ENCODE measurements at places on chromosomes 3 and 15. TPM values are rescaled to one million over a fixed set of nuclear protein-coding genes. Genes with fewer than 3 reads are reported as not detected.

GRCh38 chr3:170490828-170491560 lies 72.3 kb downstream of the CLDN11 start:
- DNase-seq = no peak

GRCh38 chr3:72977060-72977808 lies 19.4 kb upstream of the PPP4R2 start:
- DNase-seq = no peak

SH2D7 gene
- not detected for total RNA-seq

DNA sequence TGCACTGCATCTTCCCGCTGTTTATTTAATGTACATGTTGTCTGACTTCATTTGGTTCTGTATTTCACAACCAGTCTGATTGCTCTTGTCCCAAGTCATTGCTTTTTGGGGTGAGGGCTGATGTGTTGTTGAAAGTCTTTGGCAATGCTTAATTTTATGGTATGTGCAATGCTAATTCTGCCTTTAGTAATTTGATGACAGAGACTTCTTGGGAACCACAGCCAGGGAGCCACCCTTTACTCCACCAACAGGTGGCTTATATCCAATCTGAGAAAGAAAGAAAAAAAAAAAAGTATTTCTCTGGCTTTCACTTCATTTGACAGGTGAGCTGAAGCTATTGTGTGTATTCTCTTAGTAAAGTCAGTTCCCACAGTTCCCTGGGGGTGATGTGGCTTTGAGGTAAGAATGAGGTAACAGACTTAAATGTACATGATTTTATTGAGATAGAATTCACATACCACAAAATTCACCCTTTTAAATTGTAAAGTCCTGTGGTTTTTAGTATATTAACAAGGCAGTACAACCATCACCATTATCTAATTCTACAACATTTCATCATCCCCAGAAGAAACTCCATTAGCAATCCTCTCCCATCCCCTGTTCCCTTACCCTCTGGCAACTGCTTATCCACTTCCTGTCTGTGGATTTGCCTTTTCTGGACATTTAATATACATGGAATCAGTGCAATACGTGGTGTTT lies 97.3 kb downstream of the SLCO3A1 start:
- no peak for DNase-seq

DNA sequence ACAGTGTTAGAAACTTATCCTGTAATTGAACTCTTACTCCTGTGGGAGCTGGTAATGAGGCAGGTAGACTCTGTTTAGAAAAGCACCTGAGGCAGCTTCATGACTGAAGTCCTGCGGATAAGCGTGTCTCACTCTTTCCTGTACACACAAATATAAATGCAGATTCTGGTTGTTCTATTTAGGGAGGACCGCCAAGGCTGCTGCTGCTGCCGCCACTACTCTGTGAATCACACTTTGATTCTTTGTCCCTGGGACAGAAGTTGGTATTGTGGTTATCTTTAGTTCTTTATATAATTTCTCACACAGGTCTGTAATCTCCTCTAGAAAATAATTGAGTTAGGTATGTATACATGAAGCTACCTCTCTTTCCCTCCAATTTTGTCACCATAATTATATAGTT lies 3.6 kb downstream of the LSAMP start:
- no peak for DNase-seq
